ENCODE measurements at places on chromosomes 1 and 21.
A peak's percentile ranks its signal among the peaks of the same experiment; 100 is the strongest.

GRCh38 chr1:181205901-181206300, 117.4 kb downstream of the IER5 start:
- no peak for DNase-seq

DNA sequence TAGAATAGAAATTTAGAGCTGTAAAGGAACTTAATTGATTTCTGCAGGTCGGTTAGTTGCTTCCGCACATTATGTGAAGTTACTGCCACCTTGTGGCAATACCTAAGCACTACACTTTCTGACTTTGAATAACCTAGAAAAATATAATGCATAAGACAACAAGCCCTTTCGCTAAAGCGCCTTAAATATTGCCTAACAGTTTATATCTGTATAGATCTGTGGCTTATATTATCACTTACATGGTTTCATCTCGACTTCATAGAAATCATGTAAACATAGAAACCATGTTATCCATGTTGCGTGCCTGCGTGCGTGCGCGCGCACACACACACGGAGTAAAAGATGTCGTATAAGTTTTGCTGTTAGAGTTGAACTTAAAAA, 10.9 kb upstream of the IFI16 start:
- DNase-seq = peak; percentile 71

- DNase-seq = no peak
Observed at GRCh38 chr1:61028136-61028535, 54.2 kb upstream of the NFIA start.

- no peak for DNase-seq
Observed at GRCh38 chr1:42133809-42134526, 19.2 kb upstream of the GUCA2B start.

- DNase-seq = no peak
Observed at GRCh38 chr1:186793582-186793927, 35.2 kb upstream of the PLA2G4A start.

DNA sequence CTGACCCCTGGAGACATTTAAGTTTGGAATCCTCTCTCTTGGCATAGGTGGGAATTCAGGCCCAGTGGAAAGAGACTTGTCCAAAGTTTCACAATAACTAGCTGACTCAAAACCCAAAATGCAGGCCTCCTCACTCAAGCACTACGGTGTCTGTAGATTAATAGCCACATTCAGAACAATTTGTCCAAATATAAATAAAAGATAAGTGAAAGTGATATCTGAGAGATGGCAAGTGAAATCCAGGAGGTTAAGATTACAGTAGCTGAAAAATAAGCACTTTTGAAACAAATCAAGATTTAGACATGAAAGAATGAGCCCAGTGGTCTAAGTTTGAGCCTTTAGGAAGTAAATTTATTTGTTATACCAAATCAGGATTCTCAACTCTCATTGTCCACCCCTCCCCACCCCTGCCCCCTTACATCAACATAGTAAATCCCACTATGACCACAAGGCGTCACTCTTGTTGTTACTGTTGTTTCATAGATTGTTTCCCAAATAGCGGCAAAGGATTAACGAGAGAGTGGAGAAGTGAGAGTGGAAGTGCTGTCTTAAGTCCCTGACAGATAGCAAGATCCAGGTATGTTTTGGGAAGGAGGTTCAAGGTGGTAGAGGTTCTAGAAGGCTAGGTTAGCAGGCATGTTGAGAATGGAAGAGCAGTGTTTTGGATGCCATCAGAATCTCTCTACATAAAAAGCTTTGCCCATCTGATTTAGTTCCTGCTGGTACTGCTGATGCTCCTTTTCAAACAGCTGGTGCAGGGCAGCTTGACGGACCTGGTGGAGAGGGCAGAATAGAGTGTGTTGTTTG, 7.1 kb upstream of the TPM3 start:
- DNase-seq = peak; percentile 30

DNA sequence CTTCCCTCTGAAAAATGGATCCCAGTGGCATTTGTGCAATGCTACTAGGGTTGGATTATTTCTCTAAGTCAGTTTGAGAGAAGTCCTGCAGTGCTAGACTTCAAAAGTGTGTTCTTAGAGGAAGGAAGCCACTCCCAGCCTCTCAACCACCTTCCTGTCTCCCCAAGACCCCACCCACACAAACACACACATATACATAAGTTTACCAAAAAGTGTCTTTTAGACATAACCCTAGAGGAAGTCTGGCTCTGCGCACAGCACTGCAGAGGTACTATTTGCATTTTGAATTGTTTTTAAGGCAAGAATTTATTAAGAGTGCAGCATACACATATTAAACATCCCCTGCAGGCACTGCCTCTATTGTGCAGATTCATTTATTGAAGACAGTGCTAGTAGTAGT, 127.3 kb downstream of the HHIPL2 start:
- peak; percentile 3 for DNase-seq
